ENCODE measurements at places on chromosomes 1 and 21.

DNA sequence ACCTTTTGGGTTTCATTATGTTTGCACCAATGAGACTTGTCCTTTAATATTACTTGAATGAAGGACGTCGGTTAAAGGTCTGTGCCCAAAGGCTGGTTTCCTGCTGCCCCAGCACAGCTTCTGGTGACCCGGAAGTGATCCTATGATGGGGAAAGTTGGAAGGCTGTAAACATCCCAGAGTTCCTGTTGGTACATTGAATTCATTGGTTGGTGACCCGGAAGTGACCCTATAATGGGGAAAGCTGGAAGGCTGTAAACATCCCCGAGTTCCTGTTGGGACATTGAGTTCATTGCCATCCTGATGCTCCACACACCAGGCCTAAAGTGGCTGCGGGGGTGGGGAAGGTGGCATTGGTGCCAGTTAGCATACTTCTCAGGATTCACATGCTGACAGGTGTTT, 187.3 kb downstream of the RYR2 start:
- H3K27ac ChIP-seq = no peak overlapping the region
- no peak for DNase-seq
- no peak overlapping the region for H3K4me3 ChIP-seq
- no peaks in the 10 kb centered on the region for H3K36me3 ChIP-seq
- no peaks in the 10 kb centered on the region for H3K27me3 ChIP-seq

- no peaks in the 10 kb centered on the region for H3K36me3 ChIP-seq
- H3K27me3 ChIP-seq = no peaks in the 10 kb centered on the region
- no peaks in the 10 kb centered on the region for H3K4me1 ChIP-seq
- DNase-seq = no peak
These were observed 7.1 kb upstream of the CLEC20A start for GRCh38 chr1:178503849-178504248.

DNA sequence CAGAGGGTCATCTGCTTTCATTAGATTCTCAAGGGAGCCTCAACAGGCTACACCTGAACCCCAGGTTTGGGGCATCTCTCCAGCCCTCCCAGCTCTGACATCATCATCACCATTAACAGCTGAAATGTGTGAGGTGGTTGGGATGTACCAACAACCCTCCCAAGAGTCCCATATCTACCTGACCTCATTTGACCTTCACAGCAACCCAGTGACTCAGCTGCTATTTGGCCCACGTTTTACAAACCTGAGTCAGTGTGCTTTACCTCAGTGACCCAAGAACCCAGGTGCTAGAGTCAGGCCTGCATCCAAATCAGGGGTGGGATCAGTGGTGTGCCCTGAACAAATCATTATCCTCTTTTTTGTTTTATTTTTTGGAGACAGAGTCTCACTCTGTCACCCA, 53.3 kb upstream of the TINAGL1 start:
- no peaks in the 10 kb centered on the region for H3K4me1 ChIP-seq
- peaks cover 3% of the 10 kb centered on the region for H3K27me3 ChIP-seq
- no peak for DNase-seq
- no peak overlapping the region for H3K27ac ChIP-seq

GRCh38 chr1:18575620-18576019, 55.0 kb upstream of the PAX7 start:
- no peaks in the 10 kb centered on the region for H3K27me3 ChIP-seq
- H3K4me3 ChIP-seq = no peak overlapping the region
- no peak overlapping the region for H3K27ac ChIP-seq
- no peaks in the 10 kb centered on the region for H3K4me1 ChIP-seq

- no peak overlapping the region for H3K4me3 ChIP-seq
- H3K27ac ChIP-seq = no peak overlapping the region
- H3K36me3 ChIP-seq = peaks cover 20% of the 10 kb centered on the region
- H3K27me3 ChIP-seq = no peaks in the 10 kb centered on the region
These were observed 4.8 kb downstream of the SNIP1 start for GRCh38 chr1:37549341-37549740.

GRCh38 chr21:32335601-32336575, 37.2 kb downstream of the MRAP start:
- H3K27me3 ChIP-seq = no peaks in the 10 kb centered on the region
- H3K27ac ChIP-seq = no peak overlapping the region
- H3K4me3 ChIP-seq = no peak overlapping the region
- peaks cover 42% of the 10 kb centered on the region for H3K36me3 ChIP-seq
- no peaks in the 10 kb centered on the region for H3K4me1 ChIP-seq

GRCh38 chr1:91729621-91730358, 156.2 kb downstream of the TGFBR3 start:
- H3K27me3 ChIP-seq = no peaks in the 10 kb centered on the region
- DNase-seq = no peak
- peaks cover 9% of the 10 kb centered on the region for H3K36me3 ChIP-seq

DNA sequence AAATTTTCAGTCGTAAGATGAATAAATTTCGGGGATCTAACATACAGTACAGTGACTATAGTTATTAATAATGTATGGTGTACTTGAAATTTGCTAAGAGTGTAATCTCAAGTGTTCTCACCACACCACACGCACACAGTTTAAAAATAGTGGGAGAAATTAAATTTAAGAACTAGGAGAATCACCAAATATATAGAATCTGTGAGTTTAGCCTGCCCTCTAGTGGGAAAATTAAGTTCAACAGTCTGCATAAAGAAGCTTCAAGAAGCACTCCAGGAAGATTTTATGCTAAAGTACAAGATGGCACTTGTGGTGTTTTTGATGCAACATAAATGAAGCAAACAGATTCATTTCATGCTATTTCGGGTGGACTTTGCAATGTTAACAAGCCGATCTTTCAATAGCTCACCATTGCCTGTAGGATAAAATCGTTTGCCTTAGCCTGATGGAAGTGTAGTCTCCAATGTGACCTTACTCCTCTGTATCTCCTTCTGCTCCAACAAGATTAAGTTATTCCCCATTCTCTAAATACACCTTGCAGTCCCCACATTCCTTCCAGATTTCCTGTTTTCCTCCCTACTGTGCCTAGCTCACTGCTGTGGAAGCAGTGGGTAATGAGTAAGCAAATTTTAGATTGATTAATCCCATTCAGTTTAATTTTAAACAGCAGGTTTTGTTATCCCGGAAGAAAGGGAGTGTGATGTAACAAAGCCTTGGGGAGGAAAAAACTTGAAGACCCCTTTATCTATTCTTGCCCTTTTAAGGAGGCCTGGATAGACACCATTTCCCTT, 8.7 kb upstream of the PIK3C2B start:
- peaks cover 16% of the 10 kb centered on the region for H3K4me1 ChIP-seq
- no peaks in the 10 kb centered on the region for H3K27me3 ChIP-seq
- H3K36me3 ChIP-seq = no peaks in the 10 kb centered on the region
- no peak for DNase-seq
- H3K4me3 ChIP-seq = no peak overlapping the region

DNA sequence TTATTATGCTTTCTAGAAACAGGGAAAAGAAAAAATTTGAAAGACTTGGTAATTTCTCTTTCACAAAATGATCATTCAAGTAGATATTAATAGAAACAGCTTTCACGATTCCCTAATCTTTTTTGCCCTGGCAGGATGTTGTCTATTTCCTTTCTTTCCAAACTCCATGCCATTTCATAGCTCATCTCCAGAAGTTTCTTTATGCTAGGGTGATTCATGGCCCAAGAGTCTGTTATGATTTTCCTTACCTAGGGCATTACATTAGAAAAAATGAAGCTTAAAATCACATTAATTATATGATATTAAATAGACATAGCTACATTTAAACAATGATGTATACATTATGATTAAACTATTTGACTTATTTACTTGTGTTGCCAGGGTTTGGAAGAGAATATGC, 762.1 kb downstream of the LTN1 start:
- no peak overlapping the region for H3K4me3 ChIP-seq
- H3K4me1 ChIP-seq = no peaks in the 10 kb centered on the region
- no peak overlapping the region for H3K27ac ChIP-seq
- H3K36me3 ChIP-seq = no peaks in the 10 kb centered on the region
- no peak for DNase-seq

DNA sequence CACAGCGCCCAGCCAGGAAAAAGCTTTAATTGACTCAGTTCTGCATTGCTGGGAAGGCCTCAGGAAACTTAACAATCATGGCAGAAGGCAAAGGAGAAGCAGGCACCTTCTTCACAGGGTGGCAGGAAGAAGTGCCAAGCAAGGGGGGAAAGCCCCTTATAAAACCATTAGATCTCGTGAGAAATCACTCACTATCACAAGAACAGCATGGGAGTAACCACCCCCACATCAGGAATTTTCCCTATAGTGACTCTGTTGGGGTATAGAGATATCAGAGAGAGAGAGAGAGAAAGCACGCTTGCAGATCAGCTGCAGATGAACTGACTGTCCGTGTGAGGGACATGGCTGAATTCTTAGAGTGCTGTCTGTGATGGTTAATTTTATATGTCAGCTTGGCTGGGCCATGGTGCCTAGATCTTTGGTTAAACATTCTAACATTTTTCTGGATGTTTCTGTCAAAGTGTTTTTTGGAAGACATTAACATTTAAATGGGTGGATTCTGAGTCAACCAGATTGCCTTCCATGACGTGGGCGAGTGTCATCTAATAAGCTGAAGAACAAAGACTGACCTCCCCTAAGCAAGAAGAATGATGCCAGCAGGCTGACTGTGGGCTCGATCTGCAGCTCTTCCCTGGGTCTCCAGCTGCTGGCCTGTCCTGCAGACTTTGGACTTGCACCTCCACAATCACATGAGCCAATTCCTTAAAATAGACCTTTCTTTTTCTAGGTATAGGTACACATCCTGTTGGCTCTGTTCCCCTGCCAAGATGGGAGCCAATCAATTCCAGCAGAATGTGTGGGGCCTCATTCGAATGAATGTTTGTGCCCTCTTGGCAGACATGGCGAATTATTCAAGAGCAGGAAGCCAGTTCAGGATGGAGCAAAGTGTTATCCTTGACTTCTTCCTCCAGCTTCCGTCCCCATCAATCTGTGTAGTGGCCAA, 21.4 kb upstream of the CPT2 start:
- no peak overlapping the region for H3K27ac ChIP-seq
- no peaks in the 10 kb centered on the region for H3K4me1 ChIP-seq
- H3K36me3 ChIP-seq = no peaks in the 10 kb centered on the region
